Natural killer cell treated with Interleukin-12 subunit alpha and Interleukin-12 subunit beta and Interleukin-15 and Interleukin-18, amount 100 ng/mL, for 72 hours (primary cell): ENCODE measurements at places on chromosomes 2 and 18. TPM values are rescaled to one million over a fixed set of nuclear protein-coding genes. Genes with fewer than 3 reads are reported as not detected.

GRCh38 chr2:227796045-227796711 lies 17.5 kb upstream of the CCL20 start:
- H3K27me3 ChIP-seq, result peaks cover 9% of the 10 kb centered on the region
- no peaks in the 10 kb centered on the region for H3K4me1 ChIP-seq
- H3K36me3 ChIP-seq, result no peaks in the 10 kb centered on the region
- DNase-seq, result no peak

DNA sequence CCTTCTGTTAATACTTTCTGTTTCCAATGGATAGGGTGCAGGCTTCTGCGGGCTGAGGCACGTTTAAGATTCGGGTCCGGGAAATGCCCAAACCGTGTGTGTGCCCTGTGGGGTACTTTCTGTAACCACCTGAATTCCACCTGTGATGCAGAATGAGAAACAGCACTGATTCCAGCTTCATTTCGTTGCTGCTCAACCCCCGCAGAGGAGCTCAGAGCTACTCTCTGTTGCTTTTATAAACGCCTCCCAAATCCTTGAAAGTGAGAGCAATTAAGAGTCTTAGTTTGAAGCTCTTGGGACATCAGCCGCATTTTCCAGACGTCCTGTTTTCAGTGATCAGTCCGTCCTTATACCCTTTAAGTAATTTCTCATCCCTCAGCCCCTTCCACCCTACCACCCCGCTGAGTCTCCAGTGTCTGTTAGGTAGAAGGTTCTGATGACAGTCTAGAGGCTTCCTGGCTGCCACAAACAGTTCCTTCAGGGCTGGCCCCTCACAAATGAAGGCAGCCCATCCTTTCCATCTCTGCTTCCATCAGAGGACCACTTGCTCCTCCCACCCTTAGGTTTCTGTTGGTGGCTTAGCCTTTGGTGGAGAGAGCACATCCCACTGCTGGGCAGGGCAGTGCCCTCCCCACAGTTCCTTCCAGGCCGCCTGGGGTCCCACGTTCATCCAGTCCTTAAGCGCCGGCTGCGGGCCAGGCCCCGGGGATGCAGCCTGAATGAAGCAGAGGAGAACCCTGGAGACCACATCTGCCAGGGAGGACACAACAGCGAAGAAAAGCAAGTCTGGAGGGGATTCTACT lies 230.1 kb downstream of the SEPTIN10 start:
- no peak overlapping the region for H3K27ac ChIP-seq
- H3K4me3 ChIP-seq, result no peak overlapping the region
- H3K27me3 ChIP-seq, result peaks cover 2% of the 10 kb centered on the region

DNA sequence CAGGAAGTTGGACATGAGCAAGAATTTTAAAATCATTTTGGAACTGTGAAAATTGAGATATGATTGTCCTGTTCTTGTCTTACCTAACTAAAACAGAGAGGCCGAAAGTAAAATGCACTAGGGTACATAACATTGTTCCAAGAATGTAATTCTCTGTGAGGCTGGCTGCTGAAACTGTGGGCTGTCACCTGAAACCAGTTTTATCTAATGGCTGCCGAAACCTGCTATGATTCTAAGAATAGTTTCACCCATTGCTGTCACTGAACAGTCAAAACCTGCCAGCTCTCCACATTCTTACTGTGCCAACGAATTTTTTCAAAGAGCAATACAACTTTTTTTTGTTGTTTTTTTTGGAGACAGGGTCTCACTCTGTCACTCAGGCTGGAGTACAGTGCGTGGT lies 119.3 kb upstream of the ZSWIM2 start:
- H3K4me3 ChIP-seq, result no peak overlapping the region
- H3K27me3 ChIP-seq, result no peaks in the 10 kb centered on the region
- H3K27ac ChIP-seq, result no peak overlapping the region
- DNase-seq, result no peak

GRCh38 chr2:176149481-176149938 lies 1.8 kb upstream of the HOXD4 start:
- no peak for DNase-seq
- H3K27ac ChIP-seq, result no peak overlapping the region
- no peak overlapping the region for H3K4me3 ChIP-seq
- H3K4me1 ChIP-seq, result no peaks in the 10 kb centered on the region

DNA sequence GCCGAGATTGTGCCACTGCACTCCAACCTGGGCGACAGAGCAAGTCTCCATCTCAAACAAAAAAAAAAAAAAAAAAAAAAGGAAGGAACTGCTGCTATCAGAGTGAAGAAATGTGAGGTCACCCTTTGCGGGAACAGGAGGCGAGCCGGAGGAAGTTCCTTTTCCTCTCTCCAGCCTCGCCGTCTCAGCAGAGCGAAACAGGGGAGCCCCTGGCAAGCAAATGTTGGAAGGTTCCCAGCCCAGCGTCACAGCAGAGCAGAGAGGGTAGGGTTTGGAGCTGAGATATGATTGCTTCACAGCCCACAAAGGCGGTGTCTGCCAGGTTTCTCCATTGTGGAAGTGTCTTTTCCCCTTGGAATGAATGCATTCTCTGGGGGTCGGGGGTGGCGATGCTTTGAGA lies 28.5 kb downstream of the SLC20A1 start:
- no peaks in the 10 kb centered on the region for H3K27me3 ChIP-seq
- no peak for DNase-seq
- peaks cover 5% of the 10 kb centered on the region for H3K4me1 ChIP-seq
- H3K27ac ChIP-seq, result no peak overlapping the region
- H3K36me3 ChIP-seq, result no peaks in the 10 kb centered on the region

- no peak for DNase-seq
- H3K4me3 ChIP-seq, result no peak overlapping the region
- H3K4me1 ChIP-seq, result no peaks in the 10 kb centered on the region
- H3K27me3 ChIP-seq, result peaks cover 27% of the 10 kb centered on the region
Observed at GRCh38 chr2:149089068-149089467, 50.6 kb downstream of the LYPD6B start.

SPIRE1 gene
- total RNA-seq, result 12.0 TPM

ALMS1 gene
- 20.4 TPM for total RNA-seq
